ENCODE measurements at places on chromosomes 13 and 19. TPM values are rescaled to one million over a fixed set of nuclear protein-coding genes. Genes with fewer than 3 reads are reported as not detected.

The SLC27A5 gene
- 6.5 TPM for total RNA-seq

The MZF1 gene
- 29.6 TPM for total RNA-seq

GRCh38 chr13:49459580-49459979, 15.5 kb downstream of the SETDB2 start:
- H3K27me3 ChIP-seq = no peaks in the 10 kb centered on the region
- peaks cover 3% of the 10 kb centered on the region for H3K4me1 ChIP-seq

The CYP4F2 gene
- total RNA-seq = 1.1 TPM

The ZNF529 gene
- total RNA-seq = 17.7 TPM

DNA sequence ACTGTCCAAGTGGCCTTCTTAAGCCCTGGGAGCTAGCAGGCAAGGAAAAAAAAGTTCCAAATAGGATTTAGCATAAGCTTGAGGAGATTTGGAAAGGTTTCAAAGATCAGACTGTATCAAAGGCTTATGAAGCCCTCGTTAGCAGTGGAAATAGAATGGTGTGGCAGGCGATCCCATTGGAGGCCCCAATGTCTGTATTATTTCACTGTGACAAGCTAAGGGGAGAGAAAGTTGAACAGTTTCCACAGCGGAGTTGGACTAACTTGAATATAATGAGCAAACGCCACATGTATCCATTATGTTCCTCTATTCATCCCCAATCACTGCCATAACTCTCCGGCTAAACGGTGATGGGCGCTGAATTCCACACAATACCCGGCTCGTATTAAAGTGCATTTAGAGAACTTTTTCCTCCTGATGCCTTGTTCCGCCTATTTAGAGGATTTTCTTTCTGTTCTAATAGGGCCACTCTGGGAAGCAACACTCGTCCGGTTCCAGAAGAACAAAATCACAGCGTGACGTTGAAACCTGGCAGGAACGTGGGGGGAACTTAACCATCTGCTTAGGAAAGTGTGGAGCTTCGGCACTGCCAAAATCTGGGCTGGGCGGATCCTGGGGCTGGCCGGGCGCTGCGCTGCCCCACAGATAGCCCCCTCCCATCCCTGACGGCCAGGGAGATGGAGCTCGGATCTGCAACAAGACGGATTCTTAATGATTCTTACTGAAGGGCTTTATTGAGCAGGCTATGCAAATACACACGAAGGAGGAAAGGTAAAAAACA, 1.0 kb upstream of the PCDH8 start:
- no peak overlapping the region for H3K4me3 ChIP-seq
- H3K4me1 ChIP-seq = peaks cover 6% of the 10 kb centered on the region

GRCh38 chr13:50415428-50415827, 400.2 kb downstream of the KCNRG start:
- H3K27ac ChIP-seq = no peak overlapping the region
- H3K27me3 ChIP-seq = no peaks in the 10 kb centered on the region
- no peak overlapping the region for H3K4me3 ChIP-seq
- peaks cover 1% of the 10 kb centered on the region for H3K4me1 ChIP-seq

GRCh38 chr19:30551271-30551670, 179.1 kb downstream of the ZNF536 start:
- no peak overlapping the region for H3K4me3 ChIP-seq
- no peaks in the 10 kb centered on the region for H3K36me3 ChIP-seq
- H3K4me1 ChIP-seq = no peaks in the 10 kb centered on the region
- no peak for DNase-seq
- no peak overlapping the region for H3K27ac ChIP-seq
- no peaks in the 10 kb centered on the region for H3K27me3 ChIP-seq

DNA sequence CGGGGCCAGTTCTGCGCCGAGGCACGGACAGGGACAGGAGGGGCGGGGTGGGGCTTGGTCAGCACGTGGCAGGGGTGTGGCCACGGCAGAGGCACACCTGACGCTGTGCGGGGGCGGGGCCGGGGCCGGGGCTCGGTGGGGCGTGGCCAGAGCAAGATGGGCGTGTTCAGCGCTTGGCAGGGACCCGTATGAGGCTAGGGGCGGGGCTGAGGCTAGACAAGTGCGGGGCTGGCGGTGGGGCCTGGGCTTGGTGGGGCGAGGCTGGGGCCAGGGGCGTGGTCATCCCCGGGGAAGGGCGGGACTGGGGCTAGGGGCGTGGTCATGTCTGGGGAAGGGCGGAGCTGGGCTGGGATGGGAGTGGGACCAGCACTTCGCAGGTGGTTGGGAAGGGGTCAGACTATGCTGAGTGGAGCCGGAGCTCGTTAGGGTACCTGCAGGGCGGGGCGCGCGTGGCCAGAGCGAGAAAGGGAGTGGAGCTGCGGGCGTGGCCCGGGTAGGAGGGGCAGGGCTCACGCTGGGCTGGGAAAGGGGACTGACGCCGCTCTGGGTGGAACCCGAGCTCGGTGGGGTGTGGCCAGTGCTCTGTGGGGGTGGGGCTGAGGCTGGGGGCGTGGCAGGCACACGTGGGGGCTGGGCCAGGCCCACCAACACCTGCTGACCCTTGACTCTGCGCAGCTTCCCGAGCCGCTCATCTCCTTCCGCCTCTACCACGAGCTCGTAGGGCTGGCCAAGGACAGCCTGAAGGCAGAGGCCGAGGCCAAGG, 12.8 kb downstream of the POLR2E start:
- DNase-seq = peak; percentile 66
- H3K4me1 ChIP-seq = peaks cover 4% of the 10 kb centered on the region
- H3K27ac ChIP-seq = no peak overlapping the region
- no peaks in the 10 kb centered on the region for H3K36me3 ChIP-seq

GRCh38 chr13:36766295-36766694, 52.7 kb upstream of the RFXAP start:
- H3K4me1 ChIP-seq = no peaks in the 10 kb centered on the region
- H3K36me3 ChIP-seq = no peaks in the 10 kb centered on the region
- no peaks in the 10 kb centered on the region for H3K27me3 ChIP-seq
- no peak overlapping the region for H3K27ac ChIP-seq

- no peaks in the 10 kb centered on the region for H3K27me3 ChIP-seq
- no peak for DNase-seq
- H3K4me3 ChIP-seq = no peak overlapping the region
- no peaks in the 10 kb centered on the region for H3K4me1 ChIP-seq
- no peak overlapping the region for H3K27ac ChIP-seq
- no peaks in the 10 kb centered on the region for H3K36me3 ChIP-seq
These were observed 23.2 kb downstream of the CATSPERD start for GRCh38 chr19:5743630-5744029.

- no peak overlapping the region for H3K27ac ChIP-seq
- peaks cover 51% of the 10 kb centered on the region for H3K4me1 ChIP-seq
- no peaks in the 10 kb centered on the region for H3K36me3 ChIP-seq
- H3K4me3 ChIP-seq = no peak overlapping the region
- DNase-seq = no peak
These were observed 90.1 kb downstream of the FOXO1 start for GRCh38 chr13:40576369-40576768.

The ZNF100 gene
- total RNA-seq = 17.5 TPM

The MEGF8 gene
- total RNA-seq = 11.0 TPM

DNA sequence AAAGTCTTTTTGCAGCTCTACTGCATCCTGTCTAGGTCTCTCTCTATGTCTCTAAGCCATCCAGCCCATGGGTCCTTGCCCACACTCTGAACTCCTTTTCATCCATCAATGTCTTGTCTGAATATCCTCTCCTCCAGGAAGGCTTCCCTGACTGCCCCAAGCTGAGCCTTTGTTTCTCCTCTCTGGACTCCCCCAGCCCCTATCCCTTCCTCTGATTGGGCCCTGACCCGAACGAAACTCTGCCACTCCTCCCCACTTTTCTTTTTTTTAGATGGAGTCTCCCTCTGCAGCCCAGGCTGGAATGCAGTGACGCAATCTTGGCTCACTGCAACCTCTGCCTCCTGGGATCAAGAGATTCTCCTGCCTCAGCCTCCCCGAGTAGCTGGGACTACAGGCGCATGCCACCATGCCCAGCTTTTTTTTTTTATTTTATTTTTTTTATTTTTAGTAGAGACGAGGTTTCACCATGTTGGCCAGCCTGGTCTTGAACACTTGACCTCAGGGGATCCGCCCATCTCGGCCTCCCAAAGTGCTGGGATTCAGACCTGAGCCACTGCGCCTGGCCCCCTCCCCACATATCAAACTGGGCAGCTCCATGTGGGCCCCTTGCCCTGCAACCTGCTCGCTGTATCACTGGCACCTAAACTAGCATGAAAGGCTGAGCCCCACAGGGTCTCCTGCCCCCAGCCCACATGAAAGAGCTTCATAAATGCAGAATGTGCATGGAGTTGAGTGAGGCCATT, 870 bp upstream of the UNC13A start:
- no peak overlapping the region for H3K27ac ChIP-seq
- H3K36me3 ChIP-seq = no peaks in the 10 kb centered on the region
- peaks cover 8% of the 10 kb centered on the region for H3K27me3 ChIP-seq
- peaks cover 6% of the 10 kb centered on the region for H3K4me1 ChIP-seq
- no peak overlapping the region for H3K4me3 ChIP-seq

GRCh38 chr19:12222980-12223630, 60.2 kb downstream of the ZNF136 start:
- H3K36me3 ChIP-seq = no peaks in the 10 kb centered on the region
- H3K27ac ChIP-seq = no peak overlapping the region
- no peaks in the 10 kb centered on the region for H3K4me1 ChIP-seq
- no peak for DNase-seq

DNA sequence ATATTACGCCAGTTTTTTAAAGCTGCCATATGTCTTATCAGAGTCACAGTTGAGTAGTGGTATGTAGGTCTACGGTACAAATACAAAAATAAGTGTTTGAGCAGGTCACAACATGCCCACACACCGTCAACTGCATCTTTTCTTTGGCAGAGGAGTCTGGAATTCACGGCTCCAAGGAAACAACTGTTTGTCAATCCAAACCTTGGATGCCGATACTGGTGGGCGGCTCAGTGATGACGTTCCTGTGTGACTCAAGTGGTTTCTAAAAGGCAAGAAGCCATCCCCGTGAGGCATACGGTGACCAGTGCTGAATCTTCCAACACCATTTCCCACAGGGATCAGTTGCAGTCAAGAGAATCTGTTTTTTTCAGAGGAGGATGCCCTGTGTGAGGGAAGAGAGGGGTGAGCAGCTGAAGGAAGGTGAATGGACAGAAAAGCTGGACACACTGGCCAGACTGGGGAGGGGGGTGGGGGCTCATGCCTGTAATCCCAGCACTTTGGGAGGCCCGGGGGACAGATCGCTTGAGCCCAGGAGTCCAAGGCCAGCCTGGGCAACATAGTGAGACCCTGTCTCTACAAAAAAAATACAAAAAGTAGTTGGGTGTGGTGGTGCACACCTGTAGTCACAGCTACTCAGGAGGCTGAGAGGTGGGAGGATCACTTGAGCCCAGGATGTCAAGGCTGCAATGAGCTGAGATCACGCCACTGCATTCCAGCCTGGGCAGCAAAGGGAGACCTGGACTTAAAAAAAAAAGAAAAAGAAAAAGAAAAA, 22.8 kb upstream of the CEBPG start:
- H3K36me3 ChIP-seq = no peaks in the 10 kb centered on the region
- no peaks in the 10 kb centered on the region for H3K27me3 ChIP-seq
- no peak overlapping the region for H3K4me3 ChIP-seq
- no peaks in the 10 kb centered on the region for H3K4me1 ChIP-seq

- H3K27me3 ChIP-seq = no peaks in the 10 kb centered on the region
- no peak for DNase-seq
- peaks cover 6% of the 10 kb centered on the region for H3K4me1 ChIP-seq
- no peak overlapping the region for H3K4me3 ChIP-seq
These were observed 43.9 kb downstream of the ZNF506 start for GRCh38 chr19:19777692-19778091.

- H3K4me3 ChIP-seq = peak overlapping the region; percentile 86
- peaks cover 7% of the 10 kb centered on the region for H3K4me1 ChIP-seq
- H3K27me3 ChIP-seq = no peaks in the 10 kb centered on the region
- no peaks in the 10 kb centered on the region for H3K36me3 ChIP-seq
- H3K27ac ChIP-seq = peak overlapping the region; percentile 60
These were observed 2.4 kb downstream of the GADD45B start for GRCh38 chr19:2478278-2478755.

The HIPK4 gene
- 0.35 TPM for total RNA-seq

- H3K27ac ChIP-seq = no peak overlapping the region
- peaks cover 7% of the 10 kb centered on the region for H3K4me1 ChIP-seq
- no peak for DNase-seq
- no peak overlapping the region for H3K4me3 ChIP-seq
These were observed 4.7 kb downstream of the RASA3 start for GRCh38 chr13:114127473-114128347.

DNA sequence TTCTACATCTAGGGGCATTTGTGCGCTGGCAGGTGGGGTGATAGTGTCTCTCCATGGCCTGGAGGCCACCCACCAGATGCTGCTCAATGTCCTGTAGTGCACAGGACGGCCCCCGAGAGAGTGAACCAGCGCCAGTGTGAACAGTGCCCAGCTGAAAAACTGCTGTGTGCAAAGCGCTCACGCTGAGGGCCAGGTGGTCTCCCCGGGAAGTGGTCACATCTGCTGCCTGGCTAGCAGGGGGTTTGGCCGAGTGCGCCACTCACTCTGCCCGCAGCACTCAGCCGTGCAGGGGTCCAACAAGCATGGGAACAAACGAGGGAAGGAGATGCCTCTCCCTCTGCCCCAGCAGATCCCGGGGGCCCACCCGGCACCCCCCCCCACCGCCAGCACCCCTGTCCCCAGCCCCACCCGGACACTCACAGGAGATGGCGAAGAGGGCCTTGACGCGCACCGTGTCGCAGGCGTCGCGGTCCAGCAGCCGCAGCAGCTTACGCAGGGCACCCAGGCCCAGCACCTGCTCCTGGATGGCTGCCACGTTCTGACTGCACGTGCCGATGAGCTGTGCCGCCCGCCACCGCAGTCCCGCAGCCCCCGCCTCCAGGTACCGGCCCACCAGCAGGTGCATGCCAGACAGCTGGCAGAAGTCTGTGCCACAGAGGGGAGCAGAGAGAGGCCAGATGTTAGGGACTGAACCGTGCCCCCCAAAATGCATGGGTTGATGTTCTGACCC, 5.8 kb downstream of the HSPBP1 start:
- no peak overlapping the region for H3K27ac ChIP-seq
- no peaks in the 10 kb centered on the region for H3K36me3 ChIP-seq
- no peaks in the 10 kb centered on the region for H3K27me3 ChIP-seq
- no peak for DNase-seq

The RNF113B gene
- total RNA-seq = not detected

- H3K27me3 ChIP-seq = no peaks in the 10 kb centered on the region
- no peak overlapping the region for H3K4me3 ChIP-seq
- no peak for DNase-seq
- H3K36me3 ChIP-seq = no peaks in the 10 kb centered on the region
- no peak overlapping the region for H3K27ac ChIP-seq
- H3K4me1 ChIP-seq = peaks cover 12% of the 10 kb centered on the region
These were observed 6.2 kb upstream of the SPART start for GRCh38 chr13:36352350-36352749.

- H3K4me3 ChIP-seq = no peak overlapping the region
- no peaks in the 10 kb centered on the region for H3K27me3 ChIP-seq
- no peaks in the 10 kb centered on the region for H3K4me1 ChIP-seq
- H3K27ac ChIP-seq = no peak overlapping the region
- no peak for DNase-seq
These were observed 53.9 kb upstream of the CEACAM21 start for GRCh38 chr19:41521931-41522555.

Data from ovary (tissue), 10 donors.